ENCODE measurements at places on chromosomes 12 and 14. TPM values are rescaled to one million over a fixed set of nuclear protein-coding genes. Genes with fewer than 3 reads are reported as not detected.
A peak's percentile ranks its signal among the peaks of the same experiment; 100 is the strongest.

Gene TAS2R9
- total RNA-seq = not detected

DNA sequence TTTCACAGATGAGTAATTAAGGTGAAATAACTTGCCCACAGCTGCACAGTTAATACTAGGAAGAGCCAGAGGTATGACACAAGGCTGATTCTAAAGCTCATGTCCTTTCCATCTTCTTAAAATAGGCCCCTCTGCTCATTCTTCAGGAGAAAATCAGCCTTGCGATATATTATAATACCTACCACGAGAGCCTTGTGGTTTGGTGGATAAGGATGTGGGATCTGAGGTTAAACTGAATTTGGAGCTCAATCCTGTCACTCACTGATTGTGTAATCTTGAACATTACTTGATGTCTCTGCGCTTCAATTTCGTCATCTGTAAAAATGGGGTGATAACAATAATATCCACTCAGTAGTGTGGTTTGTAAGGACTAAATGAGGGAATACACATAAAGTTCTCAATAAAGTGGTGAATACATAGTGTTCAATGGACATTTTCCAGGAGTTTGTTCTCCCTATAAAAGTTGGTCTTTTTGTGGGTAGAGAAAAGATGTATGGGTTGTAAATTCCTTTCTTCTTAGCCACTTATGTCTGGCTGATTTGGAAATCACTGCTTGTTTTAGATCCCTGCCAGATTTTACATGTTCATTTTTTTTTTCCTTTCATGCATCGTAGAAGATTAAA, 25.1 kb upstream of the ATP2B1 start:
- DNase-seq = no peak

DNA sequence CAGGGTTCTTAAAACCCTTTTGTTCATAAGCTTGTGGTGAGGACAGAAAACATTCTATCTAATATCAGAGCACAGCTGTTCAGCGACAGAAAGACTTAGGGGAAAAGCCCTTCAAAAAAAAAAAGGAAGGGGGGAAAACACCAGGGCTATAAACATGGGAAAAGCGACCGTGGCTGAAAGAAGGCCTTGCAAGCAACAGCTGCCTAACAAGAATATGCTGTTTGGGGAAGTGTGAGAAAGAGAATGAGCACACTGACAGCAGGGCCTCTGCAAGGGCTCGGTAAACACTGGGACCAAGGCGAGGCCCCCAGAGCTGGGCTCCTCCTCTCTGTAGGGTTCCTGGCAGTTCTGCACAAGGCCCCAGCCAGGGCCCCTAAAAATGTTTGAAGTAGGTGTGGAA, 27.4 kb upstream of the CCND2 start:
- DNase-seq = no peak

DNA sequence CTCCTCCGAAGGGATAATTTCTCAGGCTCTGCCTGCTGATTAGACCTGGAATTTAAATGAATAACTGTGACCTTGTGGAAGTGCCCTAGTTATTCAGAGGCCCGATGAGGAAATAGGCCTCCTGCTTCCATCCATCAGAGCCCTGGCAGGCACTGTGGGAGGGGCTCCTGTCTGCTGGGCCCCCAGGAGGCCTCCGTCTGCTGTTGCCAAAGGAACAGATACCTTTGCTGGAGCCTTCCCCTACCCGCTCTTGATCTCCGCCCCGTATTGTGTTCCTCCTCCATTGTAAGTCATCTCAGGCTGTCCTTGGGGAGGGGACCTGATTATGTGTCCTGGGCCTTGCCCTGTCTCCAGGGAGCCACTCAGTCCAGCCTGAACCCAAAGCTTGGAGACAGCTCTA, 112.3 kb downstream of the NRXN3 start:
- no peak for DNase-seq

- DNase-seq = no peak
These were observed 15.1 kb downstream of the CYP46A1 start for GRCh38 chr14:99699085-99699760.

GRCh38 chr14:52146504-52146903, 77.6 kb upstream of the NID2 start:
- no peak for DNase-seq

GRCh38 chr14:61608245-61609165, 86.8 kb upstream of the HIF1A start:
- no peak for DNase-seq

DNA sequence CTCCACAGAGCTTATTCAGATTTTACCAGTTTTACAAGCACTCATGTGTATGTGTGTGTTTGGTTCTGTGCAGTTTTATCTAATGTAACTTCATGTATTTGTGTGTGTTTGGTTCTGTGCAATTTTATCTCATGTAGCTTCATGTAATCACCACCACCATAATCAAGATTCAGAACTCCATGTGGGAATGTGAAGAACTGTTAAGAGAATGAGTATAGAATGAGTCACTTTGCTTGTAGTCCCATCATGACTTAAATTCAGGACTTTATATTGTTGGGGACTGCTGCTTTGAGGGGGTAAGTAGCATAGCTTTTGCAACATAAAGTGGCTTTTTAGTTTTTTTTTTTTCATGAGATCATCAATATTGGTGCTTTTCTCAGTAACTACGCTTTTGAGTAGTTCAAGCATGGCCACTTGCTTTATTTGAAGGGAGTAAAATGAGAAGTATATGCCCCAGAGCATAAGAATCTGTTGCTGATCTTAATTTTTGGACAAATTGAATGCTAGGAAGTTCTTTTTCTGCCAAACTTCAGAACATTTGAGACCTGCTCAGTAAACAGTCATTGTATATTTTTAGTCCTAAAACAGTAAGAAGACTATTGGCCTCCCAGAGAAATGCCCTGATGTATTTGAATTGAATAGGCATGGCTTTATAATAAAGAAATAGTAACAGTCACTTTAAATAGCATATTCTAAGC, 28.8 kb downstream of the PROX2 start:
- DNase-seq = no peak

DNA sequence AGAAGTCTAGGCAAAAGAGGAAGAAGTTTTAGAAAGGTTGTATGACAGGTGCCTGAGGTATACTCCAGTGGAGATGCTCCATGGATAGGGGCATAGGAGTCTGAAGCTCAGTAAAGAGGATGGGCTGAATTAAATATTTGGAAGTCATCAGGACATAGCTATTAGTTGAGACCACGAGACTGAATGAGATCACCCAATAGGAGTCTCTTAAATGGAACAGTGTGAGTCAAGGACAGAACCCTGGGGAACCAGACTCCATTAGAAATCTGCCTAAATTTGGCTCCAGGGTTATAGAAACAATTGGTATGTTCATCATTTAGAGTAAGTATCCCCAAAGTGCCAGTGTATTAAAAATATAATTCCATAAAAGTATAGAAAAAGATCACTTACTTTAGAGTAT, 172.6 kb downstream of the PRKCH start:
- DNase-seq = no peak

Gene IL31
- total RNA-seq = not detected

- no peak for DNase-seq
These were observed 66.1 kb downstream of the SIX6 start for GRCh38 chr14:60575008-60575407.

Gene LIN7A
- 22.3 TPM for total RNA-seq

DNA sequence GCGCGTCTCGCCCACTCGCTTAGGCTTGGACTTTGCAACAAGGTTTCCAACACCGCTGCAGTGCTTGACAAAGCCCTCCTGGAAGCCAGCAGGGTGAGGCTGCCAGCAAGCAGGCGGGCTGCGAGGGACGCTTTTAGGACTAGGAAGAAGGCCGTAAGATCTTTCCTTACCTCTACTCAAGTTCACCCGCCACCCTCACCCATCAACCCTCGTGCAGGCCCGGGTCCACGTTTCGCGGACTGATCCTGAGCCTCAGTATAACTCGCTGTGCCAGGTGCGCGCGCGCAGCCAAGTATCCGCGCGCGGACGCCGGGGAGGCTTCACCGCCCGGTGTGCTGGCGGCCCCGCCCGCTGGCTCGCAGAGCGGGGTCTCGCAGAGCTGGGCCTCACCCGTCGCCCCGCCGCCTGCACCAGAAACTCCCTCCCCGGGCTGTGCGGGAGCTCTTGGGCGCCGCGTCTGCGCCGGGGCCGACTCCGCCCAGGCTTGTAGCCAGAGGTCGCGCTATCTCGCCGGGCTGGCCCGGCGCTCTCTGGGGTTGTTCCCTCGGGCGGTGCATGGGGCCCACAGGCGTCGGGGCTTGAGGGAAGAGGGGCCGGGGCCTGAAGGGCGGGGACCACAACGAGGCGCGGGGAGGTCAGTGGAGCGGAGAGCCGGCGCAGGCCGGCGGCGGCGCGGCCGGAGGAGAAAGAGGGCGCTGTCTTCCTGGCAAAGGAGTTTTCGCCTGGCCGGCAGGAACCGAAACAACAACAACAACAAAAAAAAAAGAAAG, 7.6 kb upstream of the SIX1 start:
- DNase-seq = peak; percentile 72

DNA sequence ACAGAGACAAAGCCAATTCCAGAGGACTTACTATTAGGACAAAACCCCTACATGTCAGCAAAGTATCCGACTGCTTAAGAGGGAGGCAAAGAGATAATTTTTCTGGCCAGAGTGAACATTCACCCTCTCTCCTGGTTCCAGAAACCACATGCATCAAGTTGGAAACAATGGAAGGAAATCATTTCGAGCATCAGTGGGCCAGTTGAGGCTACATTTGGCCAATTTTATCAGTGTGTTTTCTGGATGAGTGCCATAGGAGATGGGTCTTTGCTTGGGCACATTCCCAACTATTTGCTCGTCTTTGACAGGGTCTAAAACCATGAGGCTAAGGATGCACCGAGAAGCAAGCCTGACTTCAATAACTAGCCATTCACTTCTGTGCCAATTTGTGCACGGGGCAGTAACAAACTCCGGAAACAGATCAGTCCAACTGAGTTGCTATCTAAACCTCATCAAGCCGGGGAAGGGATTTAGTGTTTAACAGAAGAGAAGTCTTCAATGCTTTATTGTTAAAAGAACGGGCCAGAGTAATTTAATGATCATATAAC, 17.4 kb downstream of the EGLN3 start:
- DNase-seq = no peak

Gene P2RX2
- total RNA-seq = not detected

- no peak for DNase-seq
These were observed 1.1 kb downstream of the RHNO1 start for GRCh38 chr12:2877953-2878732.
